ENCODE measurements at places on chromosomes 1 and 21.

DNA sequence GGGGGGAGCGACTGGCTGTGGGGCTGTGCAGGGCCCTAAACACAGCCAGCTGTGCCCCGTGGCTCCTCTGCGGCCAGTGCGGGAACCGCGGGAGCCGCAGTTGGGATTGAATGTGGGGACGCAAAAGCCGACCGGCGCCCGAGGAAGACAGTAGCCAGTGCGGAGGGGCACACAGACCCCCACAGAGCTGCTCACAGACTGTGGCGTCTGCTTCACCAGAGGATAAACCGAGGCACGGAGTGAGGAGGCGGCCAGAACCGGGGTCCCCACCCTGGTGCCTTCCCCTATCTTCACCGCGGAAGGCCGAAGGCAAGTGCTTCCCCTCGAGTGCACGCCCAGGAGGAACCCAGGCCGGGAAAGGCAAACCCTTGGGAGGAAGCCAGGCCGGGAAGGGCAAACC, 8.7 kb upstream of the TMEM52 start:
- no peak for DNase-seq

- DNase-seq = no peak
These were observed 2063.9 kb downstream of the MRPL39 start for GRCh38 chr21:23543333-23543732.

DNA sequence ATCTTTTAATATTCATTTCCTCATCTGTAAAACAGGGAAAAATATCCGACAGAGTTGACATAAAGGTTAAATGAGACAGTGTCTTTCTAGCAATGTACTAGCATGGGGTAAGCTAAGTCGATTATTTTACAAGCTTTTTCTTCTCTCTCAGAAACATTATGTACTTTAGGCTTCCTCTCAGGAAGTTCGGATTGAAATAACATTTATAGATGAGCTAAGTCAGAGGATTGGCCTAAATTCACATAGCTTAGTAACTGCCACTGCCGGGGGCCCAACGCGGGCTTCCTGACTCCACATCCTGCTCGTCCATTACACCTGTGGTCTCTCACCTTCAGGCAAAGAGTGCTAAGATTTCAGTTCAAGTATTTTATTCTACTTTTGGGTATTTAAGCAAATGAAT, 462.3 kb upstream of the NFIA start:
- DNase-seq = no peak

DNA sequence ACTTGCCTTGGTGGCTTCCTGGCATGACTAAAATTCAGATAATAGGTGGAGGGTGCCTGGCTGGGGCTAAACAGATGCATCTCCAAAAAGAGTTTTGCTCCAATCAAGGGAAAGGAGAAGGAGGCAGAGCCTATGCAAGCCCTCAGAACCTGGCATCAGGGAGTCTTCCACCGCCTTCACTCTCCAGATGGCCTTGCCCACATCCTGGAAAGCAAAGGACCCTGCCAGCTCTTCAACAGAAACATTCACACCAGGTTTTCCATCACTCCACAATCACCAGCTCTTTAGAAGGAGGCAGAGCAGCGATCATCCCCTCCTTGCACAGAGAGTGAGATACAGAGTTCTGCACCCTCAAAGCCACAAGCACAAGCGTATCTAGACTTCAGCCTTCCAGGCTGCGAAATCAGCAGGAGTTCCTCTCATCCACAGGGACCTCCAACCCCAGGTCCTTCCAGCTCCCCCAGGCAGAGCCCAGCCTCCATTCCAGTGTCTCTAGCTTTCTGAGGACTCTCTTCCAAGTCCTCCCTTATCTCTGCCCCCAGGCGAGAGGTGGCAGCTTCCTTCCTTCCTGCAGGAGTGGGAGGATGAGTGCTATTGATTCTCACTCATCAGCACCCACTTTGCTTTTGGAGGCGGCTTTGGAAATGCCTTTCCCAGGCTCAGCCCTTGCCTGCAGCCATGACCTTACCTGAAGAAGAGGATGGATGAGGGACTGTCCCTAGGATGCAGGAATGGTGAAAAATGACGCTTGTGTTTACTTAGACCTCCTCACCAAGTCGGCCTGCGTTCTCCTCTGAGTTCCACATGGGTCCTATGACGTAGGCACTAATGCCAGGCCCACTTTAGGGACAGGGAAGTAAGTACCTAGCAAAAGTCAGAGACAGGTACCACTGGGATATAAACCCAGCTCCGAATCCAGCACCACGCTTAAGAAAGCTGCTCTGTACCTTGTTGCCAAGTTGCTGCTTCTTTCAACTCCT, 75.4 kb downstream of the RIPK4 start:
- DNase-seq = no peak

GRCh38 chr1:61612602-61613001, 112.3 kb downstream of the TM2D1 start:
- no peak for DNase-seq

- no peak for DNase-seq
These were observed 126.9 kb upstream of the DNAH14 start for GRCh38 chr1:224802617-224803016.

- DNase-seq = no peak
These were observed 233.5 kb downstream of the OMA1 start for GRCh38 chr1:58312971-58313563.

DNA sequence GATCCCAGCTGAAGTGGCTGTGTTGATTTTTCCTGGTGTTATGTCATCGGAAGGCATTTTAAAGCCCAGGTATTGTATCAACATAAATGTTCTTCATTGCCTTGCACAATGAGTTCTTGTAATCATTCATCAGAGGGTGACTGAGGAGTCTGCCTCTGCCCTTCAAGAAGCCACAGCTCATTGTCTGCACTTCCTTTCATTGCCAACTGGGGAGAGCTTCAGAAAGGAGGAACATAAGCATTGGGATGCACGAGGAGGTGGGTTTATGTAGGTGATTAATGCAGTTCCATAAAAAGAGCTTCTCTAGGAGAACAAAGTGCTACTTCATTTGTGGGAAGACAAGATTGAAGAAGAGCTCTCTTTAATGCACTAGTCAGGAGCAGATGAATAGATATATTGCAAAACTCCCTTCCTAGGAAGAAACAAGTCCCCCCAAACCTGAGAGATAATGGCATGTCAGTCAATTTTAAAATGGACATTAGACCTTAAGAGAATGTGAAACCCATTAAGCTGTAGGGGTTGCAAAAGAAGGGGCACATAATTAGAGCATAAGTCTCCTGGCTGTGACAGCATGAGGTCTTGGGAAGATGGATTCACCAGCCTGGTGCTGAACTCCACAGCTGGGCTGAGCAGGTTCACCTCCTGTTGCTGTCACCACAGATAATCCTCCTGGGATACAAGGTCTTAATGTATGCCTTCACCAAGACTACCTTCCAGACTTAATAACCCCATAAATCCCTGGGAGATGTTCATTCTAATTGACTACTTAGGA, 124.6 kb downstream of the BACH1 start:
- DNase-seq = no peak

GRCh38 chr1:81387446-81387845, 413.3 kb upstream of the ADGRL2 start:
- no peak for DNase-seq

GRCh38 chr21:15480160-15480559, 249.6 kb upstream of the USP25 start:
- no peak for DNase-seq

DNA sequence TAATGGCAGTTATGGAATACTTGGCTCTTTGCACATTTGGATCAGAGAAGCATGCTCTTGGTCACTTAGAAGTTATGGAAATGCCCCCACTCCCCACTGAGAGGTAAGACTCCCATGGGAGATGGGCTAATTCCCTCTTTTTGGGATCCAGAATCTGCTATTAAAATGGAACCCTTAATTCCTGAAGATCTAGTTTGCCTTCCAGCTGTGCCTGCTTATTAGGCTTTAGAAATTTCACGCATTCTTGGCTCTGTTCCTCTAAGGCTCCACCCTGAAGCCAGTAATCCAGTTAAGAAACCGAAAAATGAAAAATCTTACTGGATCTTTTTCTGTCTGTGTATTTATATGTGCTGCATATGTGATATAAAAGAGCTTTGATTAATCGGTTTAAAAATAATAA, 76.7 kb downstream of the USH2A start:
- DNase-seq = no peak

GRCh38 chr21:22352088-22352487, 1353.9 kb downstream of the NCAM2 start:
- no peak for DNase-seq

DNA sequence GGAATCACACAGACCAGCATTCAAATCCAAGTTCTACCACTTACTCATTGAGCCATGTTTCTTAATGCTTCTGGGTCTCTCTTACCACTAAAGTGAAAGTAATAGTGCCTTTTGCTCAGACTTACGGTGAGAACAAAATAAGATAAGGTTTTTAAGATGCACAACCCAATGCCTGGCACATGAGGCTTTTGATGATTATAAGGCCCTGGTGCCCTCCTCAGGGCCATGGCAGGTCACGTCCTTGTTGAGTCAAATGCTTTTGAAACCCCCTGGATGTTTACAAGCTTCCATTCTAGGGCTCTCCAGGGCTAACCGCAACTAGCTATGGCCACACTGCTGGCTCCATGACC, 76.0 kb downstream of the TENT5C start:
- no peak for DNase-seq

DNA sequence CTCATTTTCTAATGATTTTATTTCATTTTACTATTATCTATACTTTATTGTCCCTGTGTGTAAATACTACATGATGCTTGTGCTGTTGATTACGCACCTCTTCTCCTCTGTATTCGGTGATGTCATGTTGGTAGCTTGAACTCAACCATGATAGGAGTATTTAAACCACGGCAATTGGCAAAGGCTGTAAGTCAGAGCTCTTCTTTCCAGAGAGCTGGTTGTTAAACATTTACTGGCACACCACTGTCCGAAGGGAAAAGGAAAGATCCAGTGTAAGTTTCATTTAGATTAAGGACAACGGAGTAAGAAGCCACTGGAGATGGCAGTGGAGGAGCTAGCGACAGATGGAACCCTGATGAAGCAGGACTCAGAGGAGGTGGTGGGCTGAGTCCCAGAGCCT, 93.4 kb upstream of the KCNE2 start:
- no peak for DNase-seq

GRCh38 chr1:246034630-246035029, 472.4 kb downstream of the SMYD3 start:
- DNase-seq = no peak

GRCh38 chr1:187390215-187390818, 561.6 kb downstream of the PLA2G4A start:
- DNase-seq = no peak

DNA sequence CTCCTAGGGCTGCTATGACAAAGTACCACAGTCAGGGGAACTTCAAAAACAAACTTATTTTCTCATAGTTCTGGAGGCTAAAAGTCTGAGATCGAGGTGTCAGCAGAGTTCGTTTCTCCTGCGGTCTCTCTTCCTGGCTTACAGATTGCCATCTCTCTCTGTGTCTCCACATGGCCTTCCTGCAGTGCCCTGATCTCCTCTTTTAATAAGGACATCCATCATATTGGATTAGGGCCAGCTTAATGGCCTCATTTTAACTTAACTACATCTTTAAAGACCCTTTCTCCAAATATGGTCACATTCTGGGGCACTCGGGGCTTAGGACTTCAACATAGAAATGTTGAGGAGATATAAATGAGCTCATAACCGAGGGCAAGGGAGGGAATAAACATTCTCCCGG, 12.2 kb downstream of the C1orf74 start:
- no peak for DNase-seq

DNA sequence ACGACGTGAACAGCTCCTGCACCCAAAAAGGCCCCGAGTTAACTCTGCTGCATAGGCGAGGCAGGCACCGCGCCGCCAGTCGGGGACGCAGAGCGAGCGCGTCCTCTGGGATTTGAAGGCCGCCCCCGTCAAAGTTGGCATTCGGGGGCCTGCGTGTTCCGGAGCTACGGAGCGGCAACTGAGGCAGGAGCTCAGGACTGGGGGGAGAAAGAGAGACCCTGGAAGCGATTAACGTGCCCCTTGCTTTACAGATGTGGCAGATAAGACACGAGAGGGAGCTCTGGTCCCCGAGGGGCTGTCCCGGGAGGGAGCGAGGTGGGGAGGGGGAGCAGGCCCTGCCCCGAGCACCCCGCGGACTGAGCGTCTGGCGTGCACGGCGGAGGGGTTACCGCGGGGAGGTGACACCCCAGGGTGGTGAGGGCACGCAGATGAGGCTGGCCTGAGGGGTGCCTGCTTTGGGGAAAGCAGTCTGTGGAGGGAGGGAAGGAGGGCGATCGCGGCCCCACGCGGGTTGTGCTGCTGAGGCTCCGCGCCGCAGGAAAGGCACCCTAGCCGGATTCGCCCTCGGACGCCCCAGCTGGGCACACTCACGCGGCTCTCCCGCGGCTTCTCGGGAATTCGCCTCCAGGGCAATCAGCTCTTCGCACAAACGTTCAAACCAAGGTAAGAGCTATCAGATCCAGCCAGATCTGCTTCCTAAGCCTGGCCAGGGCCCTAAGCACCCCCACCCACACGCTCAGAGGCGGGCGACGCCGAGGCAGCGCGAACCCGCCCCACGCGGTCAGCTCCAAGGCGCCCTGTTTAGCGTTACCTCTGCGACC, 26.5 kb downstream of the ACTA1 start:
- no peak for DNase-seq

- DNase-seq = no peak
These were observed 61.6 kb downstream of the KDM1A start for GRCh38 chr1:23080885-23081284.

DNA sequence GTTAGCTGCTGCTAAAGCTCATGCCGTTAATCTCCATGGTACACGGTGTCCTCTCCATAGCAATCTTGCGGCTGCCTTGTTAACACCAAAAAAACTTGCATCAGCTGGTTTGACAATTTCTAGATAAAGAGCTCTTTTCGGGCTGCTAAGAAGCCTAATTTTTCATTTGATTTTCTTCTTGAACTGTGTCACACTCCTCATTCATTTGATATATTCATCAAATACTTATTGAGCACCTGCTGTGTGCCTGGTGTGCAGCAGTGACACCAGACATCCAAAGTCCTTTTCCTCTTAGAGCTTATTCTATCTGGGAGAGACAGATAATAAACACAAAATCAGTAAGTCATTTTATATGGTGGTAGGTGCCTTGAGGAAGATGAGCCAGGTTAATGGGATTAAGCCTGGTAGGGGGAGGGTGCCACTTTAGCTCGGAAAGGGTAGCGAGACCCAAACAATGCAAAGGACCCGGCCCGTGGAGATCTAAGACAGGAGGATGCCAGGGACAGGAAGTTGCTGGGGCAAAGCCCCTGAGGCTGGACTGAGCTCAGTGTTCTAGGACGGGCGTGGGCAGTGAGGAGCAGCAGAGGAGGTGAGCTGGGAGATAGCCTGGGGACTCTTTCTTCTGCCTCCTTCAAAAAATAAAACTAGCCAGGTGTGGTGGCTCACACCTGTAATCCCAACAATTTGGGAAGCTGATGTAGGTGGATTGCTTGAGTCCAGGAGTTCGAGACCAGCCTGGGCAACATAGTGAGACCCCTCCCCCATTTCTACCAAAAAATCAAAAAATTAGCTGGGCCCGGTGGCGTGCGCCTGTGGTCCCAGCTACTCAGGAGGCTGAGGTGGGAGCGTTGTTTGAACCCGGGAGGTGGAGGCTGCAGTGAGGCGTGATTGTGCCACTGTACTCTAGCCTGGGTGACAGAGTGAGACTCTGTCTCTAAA, 50.7 kb upstream of the LGALS8 start:
- no peak for DNase-seq

DNA sequence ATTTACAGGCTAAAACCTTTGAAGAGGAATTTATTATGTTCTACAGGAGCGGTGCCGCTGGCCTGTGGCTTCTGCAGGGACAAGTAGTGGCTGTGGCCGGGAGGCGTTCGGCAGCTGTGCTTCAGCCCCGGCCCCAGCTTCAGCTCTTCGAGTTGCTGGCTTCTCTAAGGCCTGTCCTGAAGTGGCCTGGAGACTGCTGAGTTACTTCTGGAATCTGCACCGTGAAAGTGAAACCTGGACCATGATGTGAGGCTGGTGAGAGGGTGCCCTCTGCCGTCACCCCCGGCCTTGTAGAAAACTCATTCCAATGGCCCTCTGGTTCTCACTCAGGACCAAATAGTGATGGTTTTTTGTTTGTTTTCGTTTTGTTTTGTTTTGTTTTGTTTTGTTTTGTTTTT, 48.1 kb downstream of the PRKCZ start:
- DNase-seq = no peak

All from T-helper 1 cell (primary cell).